ENCODE measurements at places on chromosomes 4 and X.

DNA sequence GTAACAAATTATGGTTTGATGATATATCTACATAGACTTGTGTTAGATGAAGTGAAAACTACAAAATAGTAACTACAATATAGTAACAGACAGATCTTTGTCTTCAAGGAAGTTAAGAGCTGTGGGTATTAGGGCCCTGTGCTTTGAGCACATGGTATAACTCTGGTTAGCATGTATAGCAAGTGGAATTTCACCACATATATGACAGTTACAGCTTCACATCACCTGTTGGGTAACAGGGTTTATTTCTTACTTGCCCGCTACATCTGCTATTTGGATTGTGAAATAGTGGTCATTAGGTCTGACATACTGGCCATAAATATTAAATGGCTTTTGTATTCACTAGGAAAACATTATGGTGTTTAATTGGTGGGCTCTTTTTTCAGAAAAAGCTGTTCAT is 20.2 kb downstream of the OFD1 start:
- DNase-seq = no peak

DNA sequence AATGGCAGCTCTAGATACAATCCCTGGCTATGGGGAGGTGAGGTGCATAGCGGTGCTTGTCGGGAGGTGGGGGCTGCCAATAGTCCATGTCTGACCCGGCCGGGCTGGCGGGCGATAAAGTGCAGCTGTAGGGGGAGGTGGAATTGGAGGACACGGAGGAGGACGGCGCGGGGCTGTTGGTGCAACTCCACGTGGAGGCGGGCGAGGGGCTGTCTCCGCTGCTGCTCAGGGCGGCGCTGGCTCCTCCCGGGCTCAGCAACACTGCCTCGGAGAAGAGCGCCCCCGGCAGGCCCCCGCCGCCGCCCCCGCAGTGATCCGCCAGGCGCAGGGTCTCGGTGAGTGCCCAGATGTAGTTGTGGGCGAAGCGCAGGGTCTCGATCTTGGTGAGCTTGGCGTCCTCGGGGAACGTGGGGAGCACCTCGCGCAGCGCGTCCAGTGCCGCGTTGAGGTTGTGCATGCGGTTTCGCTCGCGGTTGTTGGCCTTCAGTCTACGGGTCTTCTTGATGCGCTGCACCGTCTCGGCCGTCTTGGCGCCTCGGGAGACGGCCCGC is 1.3 kb downstream of the NEUROG2 start:
- DNase-seq = no peak

GRCh38 chr4:182715548-182715947 is 201.6 kb downstream of the DCTD start:
- DNase-seq = no peak

DNA sequence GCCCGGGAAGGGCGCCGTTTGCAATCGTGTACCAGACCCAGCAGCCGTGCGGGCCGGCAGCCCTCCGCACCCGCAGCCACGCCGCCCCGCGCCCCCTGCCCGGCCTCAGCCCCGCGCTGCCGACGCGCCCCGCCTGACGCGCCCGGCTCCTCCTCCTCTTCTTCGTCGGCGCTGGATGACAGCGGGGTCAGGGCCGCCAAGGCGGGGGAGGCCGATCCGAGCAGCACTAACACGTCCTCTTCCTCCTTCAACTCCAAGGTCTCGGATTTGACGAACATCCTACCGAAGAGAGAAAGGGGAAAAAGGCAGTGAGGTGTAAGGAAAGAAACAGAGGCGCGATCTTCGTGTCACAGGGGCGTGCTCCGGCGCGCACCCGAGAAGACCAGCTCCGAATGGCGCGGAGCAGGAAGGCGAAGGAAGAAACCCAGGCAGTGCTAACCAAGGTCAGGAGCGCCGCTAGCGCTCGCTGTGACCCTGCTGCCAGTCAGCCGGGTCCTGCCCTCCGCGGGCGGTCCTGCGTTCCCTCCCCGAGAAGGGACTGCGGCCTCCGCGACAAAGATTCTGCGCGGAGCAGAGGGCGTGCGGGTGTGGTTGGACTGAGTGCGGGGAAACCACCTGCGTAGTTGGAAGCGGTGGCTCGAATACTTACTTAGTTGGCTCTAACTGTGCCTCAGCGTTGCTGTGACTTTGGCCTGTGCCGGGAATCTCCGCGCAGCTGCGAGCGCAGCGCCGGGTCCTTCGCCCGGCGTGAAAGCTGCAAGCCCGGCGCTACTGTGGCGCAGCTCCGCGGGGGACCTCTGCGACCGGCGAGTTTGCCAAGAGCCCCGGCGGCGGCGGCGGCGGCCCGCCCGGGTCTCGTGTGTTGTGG is 548 bp downstream of the NEUROG2 start:
- DNase-seq = no peak

DNA sequence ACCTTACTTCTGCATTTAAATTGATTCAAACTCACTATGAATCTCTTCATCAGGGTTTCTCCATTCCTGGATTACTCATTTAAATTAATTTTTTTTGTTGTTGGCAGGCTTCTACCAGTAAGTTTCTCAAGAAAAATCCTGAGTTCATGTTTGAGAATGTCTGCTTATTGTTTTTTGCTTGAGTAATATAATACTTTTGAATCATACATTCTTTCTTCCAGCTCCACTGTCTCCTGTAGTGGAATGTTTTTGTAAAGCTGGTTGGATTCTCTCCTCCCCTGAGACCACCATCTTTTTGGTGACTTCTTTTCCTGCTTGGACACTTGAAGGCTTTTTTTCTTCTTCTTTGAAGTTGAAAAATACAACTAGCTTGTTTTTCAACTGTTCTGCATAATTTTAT is 4.3 kb upstream of the MID1IP1 start:
- DNase-seq = no peak

- DNase-seq = no peak
Measured at GRCh38 chrX:118047446-118048186, 69.0 kb downstream of the KLHL13 start.

DNA sequence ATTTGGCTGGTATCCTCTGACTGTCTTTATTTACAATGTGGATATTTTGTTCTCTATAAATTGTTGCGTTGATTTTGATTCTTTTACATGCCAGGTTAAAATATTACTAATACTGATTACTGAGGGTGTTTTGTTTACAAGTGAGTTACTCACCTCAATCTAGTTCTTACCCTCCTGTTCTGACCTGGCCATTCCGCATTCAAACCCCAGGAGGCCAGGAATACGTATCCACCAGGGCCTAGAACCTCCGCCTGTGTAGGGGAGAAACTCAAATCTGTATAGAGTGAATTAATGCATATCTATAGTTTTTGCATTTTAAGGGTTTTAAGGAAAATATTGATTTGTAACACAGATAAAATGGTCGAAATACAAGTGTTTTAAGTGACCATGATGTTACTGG is 2.6 kb upstream of the ZFP42 start:
- DNase-seq = no peak

- peak; percentile 31 for DNase-seq
Measured at GRCh38 chrX:41085878-41086626, 807 bp downstream of the USP9X start.

- no peak for DNase-seq
Measured at GRCh38 chrX:100926453-100926852, 2.3 kb downstream of the XKRX start.

- DNase-seq = no peak
Measured at GRCh38 chr4:118920247-118920646, 31.6 kb downstream of the SYNPO2 start.

Measured in CD4-positive, alpha-beta T cell treated with Interleukin-6 at 100 ng/mL for 8 hours (primary cell).